ENCODE measurements at places on chromosomes 4 and X. TPM values are rescaled to one million over a fixed set of nuclear protein-coding genes. Genes with fewer than 3 reads are reported as not detected.

DNA sequence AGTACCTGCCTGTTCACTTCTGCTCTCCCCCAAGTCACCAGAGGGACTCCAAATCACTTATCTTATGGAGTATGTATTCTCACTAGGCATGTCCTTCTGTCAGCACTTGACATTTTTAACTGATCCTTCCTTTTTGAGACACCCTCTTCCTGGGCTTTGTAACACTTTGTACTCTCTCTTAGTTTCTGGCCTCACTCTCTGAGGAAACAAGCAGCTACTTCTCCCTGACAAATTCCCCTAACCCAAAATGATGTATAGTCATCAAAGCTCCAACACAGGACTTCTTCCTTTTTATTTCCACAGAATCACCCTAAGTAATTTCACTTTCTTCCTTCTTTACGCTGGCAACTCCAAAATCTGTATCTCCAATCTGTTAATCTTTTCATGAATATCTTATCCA lies 101.8 kb downstream of the ARAP2 start:
- DNase-seq: no peak

DNA sequence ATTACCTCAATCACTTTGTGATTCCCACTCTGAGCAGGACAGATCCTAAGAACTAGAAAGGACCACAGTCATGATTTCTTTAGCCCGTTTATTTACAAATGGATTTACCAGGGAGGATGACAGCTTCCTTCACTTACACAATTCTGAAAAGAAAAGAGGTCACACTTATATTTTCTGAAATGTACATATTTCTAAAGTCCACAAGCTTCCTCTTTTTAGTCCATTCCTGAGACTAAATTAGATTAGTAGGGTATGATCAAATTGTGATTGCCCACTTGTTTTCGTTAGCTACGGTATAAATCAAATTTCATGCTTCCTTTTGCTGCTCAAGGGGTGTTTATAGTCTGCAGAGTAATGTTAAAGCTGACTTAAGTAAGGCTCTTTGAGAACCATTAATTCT lies 7.6 kb upstream of the AMELX start:
- DNase-seq: no peak

- no peak for DNase-seq
Measured at GRCh38 chrX:87265518-87265917, 252.1 kb upstream of the KLHL4 start.

DNA sequence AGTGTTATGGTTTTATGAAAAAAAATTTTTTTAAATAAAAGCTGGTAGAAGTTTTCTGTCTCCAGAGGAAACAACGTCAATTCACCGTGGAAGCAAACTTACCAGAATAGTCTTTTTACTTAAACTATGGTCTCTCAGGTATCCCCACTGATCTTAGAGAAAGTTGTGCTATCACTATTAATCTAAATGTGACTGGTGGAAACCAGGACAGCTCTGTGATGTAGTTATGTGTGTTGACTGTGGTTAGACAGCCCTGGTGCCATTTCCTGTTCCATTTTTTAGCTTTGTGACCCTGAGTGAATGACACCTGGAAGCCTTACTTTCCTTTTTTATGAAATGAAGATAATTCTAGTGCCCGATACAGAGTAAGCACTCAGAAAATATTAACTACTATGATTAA lies 111.8 kb upstream of the HUWE1 start:
- DNase-seq: no peak

- no peak for DNase-seq
Measured at GRCh38 chr4:167842487-167842886, 249.8 kb upstream of the ANXA10 start.

- DNase-seq: no peak
Measured at GRCh38 chr4:14025111-14025510, 397.6 kb upstream of the BOD1L1 start.

DNA sequence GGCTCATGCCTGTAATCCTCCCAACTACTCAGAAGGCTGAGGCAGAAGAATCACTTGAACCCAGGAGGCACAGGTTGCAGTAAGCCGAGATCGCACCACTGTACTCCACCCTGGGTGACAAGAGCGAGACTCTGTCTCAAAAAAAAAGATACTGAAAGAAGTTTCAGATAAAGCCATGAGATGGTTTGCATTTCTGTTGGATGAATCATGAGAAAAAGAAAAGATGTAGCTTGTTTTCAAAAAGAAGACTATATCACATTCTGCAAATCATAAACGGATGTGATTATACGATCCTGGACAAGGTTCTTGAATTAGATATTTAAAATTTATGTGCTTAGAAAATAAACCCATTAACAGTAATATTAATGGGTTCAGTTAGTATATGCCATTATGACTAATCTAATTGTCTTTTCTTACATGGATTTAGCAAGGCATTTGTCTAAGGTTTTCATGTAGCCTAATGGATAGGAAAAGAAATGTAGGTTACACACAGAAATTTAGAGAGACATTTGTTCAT lies 345.9 kb downstream of the SLC7A11 start:
- no peak for DNase-seq

- no peak for DNase-seq
Measured at GRCh38 chrX:40749681-40750494, 14.5 kb upstream of the MED14 start.

Gene NEUROG2
- not detected for total RNA-seq

- peak; percentile 18 for DNase-seq
Measured at GRCh38 chrX:72050011-72050410, 81.7 kb downstream of the RTL5 start.

- DNase-seq: no peak
Measured at GRCh38 chr4:141810712-141811375, 174.5 kb downstream of the IL15 start.

- peak; percentile 12 for DNase-seq
Measured at GRCh38 chrX:138748480-138748879, 37.0 kb upstream of the FGF13 start.

Gene NUDT11
- total RNA-seq: 12.1 TPM

DNA sequence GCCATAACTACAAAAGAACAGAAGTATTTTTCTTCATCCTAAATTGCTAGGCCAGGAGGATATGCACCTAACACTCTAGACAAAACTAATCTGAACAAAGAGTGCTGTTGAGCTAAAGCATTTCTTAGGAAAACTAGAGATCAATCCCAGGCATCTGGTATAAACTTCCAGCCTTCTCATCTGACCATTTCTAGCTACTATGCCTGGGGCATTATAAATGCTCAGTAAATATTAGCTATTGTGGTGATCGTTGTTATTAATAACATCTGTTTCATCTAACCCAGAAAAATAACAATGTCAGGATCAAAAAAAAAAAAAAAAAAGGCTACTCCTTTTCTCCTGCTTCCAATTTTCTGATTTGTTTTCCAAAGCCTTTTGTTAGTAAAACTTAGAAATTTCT lies 7.7 kb upstream of the SLC10A6 start:
- DNase-seq: peak; percentile 39

DNA sequence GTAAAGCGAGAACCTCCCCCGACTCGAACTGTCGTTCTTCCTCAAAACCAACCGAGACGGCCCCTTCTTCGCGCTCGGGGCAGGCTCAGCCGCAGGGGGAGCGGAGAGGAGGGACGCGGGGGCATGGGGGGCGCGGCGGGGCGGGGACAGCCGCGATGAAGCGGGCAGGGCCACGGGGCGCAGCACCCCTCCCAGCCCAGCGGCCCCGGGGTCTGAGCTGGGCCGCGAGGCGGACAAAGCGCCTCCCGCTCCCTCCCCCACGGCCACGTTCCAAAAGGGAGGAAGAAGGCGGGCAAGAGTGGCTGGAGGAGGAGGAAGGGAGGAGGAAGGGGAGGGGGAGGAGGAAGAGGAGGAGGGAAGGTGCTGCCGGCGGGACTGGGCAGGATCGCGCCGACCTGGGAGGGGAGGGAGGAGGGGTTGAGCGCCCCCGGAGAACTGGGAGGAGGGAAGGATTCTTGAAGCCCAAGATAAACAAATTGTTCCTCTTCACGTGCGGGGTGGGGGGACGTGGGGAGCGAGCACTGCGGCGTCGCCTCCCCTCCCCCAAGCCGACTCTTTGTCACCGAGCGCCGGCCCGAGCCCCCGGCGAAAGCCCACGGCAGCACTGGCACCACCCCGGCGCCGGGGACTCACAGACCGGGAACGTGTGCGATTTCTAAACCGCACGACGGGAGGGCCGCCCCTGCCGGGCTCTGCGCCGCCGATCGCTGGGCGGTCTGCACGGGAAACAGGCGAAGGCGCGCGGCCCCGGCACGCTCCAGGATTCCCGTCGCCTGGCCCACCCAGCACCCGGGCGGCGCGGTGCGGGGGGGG lies 2.9 kb downstream of the MAML3 start:
- peak; percentile 95 for DNase-seq

Gene STBD1
- 5.8 TPM for total RNA-seq

Data from fibroblast of villous mesenchyme (primary cell).